Thoracic aorta (tissue), 2 donors: ENCODE measurements at places on chromosomes 6 and 20. TPM values are rescaled to one million over a fixed set of nuclear protein-coding genes. Genes with fewer than 3 reads are reported as not detected.

DNA sequence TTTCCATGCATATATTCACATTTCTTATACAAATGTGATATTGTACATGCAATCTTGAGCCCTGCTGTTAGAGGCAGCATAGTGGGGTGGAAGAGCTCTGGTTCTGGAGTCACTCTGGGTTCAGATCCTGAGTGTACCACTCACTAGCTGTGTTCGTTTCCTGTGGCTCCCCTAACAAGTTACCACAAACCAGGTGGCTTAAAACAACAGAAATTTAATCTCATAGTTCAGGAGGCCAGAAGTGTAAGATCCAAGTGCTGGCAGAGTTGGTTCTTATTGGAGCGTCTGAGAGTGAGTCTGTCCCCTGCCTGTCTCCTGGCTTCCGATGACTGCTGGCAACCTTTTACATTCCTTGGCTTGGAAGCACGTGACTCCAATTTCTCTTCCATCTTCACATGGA is 115.6 kb downstream of the MAP3K7 start:
- no peak for DNase-seq

DNA sequence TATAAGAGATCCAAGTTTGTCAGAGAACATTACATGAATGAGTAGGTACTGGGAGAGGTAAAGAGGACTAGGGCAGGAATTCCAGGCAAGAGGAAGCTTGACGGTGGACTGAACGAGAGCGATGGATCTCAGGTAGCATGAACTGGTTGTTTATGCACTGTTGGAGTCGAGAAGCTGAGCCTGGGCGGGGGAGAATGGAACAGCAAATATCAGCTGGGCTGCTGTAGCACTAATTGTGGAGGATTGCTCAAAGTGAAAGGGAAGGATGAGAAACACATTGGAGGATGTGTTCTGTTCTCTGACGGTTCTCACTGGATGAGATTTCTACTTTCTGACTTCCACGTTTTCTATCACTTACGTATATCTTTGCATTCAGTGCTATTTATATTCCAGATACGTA is 164.2 kb downstream of the PHF3 start:
- DNase-seq: no peak

NCOA7 gene
- total RNA-seq: 29.6 TPM

RAET1E gene
- total RNA-seq: not detected

- DNase-seq: no peak
Observed at GRCh38 chr6:30397697-30398096, 52.7 kb downstream of the RPP21 start.

DNA sequence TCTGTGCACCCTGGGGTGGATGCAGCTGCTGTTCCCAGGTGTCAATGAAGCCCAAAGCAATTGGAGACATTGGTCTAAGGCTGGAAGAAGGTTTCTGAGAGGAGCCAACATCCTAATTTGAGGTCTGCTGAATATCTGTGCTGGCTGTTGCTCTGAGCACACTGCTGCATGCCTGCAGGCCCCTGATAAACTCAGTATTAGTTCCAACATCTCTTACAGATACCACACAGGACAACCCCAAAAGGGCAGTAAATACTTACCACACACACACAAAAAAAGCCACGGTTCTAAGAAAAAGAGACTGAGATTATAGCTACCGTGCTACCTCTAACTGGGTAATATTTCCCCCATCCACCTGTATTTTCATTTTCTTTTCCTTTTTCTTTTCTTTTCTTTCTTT is 164.3 kb upstream of the SOX4 start:
- DNase-seq: no peak

GRCh38 chr6:151349651-151350270 is 41.6 kb downstream of the ZBTB2 start:
- no peak for DNase-seq

DNA sequence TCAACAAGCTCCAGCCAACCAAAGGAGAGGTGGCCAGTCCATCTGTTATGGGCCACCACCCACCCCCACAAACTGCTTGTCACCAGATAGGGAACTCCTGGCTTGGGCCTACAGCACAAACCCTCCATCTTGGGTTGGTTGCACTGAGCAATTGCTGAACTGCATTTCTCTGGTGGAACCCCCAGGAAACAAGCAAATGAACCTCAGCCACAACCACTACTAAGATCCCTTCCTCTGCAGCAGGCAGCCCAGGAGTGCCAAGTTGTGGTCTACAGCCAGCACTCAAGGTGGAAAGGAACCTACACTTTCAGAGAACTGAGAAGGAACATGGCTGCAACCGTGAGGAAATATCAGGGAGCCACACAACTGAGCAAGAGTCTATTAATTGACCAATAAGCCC is 171.6 kb downstream of the TMEM200A start:
- no peak for DNase-seq

DNA sequence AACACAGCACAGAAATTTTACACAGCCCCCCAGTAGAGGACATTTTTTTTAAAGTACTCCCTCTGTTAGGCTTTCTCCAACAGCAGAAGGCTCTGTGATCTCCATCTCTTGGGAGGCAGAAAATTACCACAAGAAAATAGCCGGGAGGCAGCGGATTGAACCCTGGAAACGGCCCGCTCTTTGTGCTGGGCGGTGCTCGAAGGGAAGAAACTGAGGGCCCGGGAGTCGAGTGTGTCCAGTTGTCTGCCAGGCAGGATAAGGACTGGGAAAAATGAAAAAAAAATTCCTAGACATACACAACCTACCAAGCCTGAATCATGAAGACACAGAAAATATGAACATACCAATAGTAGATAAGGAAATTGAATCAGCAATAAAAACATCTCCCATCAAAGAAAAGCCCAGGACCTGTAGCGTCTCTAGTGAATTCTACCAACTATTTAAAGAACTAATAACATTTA is 31.5 kb downstream of the POM121L2 start:
- DNase-seq: no peak

GRCh38 chr6:52013035-52013434 is 74.4 kb downstream of the PKHD1 start:
- DNase-seq: no peak

BRPF3 gene
- total RNA-seq: 23.2 TPM

SLC22A23 gene
- total RNA-seq: 9.7 TPM

HLA-DMB gene
- total RNA-seq: 13.5 TPM

- DNase-seq: no peak
Observed at GRCh38 chr6:82875573-82876185, 190.0 kb downstream of the UBE3D start.

DNA sequence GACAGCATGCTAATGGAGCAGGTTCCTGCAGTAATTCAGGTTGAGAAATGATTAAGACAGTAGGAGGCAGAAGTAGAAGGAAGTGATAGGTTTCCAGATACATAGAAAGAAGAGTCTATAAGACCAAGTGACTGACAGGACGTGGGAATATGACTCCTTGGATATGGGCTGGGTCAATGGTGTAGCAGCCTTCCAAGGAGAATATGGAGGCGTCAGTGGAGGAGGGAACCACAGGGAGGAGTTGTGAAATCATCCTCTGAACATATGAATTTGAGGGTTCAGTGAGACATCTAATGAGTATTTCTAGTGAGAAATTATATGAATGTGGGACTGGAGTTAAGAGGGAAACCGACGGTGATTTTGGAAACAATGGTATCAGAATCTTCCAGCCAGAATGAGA is 43.3 kb downstream of the NUDT3 start:
- DNase-seq: no peak

- DNase-seq: no peak
Observed at GRCh38 chr20:59042151-59042795, at the start of gene PRELID3B. TSS of gene PRELID3B (minus strand) at chr20:59042786. CDS start at chr20:59042730, 56 bp downstream.

- DNase-seq: no peak
Observed at GRCh38 chr6:165663736-165664558, 906 bp upstream of the PDE10A start.

DNA sequence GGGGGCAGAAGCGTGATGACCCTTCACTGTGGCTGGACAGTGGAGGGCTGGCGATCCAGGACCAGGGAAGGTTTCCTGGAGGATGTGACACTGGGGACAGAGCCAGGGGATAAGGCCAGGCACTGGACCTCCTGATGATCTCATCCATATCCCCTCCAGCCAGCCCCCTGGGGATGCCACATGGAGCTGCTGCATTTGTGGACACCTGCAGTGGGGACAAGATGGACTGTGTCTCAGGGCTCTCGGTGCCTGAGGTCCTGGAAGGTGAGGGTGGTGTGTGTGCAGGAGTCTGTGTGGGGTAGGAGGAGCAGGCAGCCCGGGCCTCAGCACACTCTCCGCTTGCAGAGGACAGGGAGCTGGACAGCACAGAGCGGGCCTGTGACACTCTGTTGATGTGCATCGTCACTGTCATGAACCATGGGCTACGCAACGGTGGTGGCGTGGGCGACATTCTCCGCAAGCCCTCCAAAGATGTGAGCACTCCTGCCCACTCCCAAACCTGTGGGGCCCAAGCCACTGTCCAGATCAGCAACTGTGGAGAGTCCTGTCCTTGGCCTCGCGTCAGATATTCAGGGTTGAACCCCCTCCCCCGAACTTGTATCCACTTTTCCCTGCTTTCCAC is 19.9 kb downstream of the UQCC2 start:
- no peak for DNase-seq

DNA sequence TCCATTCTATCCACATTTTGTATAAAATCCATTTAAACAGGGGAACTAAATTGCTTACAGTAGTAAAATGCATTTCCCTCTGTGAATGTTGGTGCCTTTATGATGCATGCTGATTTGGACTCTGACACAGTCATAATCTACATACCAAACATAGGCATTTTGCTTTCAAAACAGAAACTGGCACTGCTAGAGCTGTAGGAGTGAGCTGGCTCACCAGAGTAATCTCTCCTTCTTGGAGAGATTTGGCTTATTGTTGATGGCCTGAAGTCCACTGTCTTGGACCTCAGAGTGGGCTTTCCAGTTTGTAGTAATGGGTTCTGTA is 363.2 kb upstream of the FLRT3 start:
- no peak for DNase-seq

- DNase-seq: no peak
Observed at GRCh38 chr6:127587875-127588274, 10.9 kb downstream of the C6orf58 start.

- no peak for DNase-seq
Observed at GRCh38 chr20:32661820-32662528, 11.8 kb downstream of the C20orf203 start.

- DNase-seq: no peak
Observed at GRCh38 chr20:59082981-59083380, 40.4 kb upstream of the PRELID3B start.

RSPO4 gene
- total RNA-seq: not detected

DNA sequence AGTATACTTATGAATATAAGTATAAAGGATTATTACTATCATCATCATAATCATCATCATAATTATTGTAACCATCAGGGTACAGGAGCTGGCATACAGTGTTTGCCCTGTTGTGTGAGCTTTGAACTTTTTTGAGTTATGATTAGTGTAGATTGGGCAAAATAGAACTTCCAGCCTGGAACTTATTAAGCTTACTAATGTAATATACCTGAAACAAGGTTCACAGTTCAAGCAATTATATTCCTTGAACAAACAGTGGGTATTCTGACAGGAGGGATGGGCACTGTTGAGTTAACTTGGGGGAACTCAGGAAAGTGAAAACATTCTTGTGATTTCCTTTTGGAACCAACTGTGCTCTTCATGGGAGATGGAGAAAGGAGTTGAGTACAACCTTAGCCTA is 680.0 kb downstream of the DOK5 start:
- no peak for DNase-seq

PGC gene
- total RNA-seq: 53.1 TPM

- DNase-seq: no peak
Observed at GRCh38 chr6:11236076-11236750, 3.7 kb upstream of the NEDD9 start.

- DNase-seq: no peak
Observed at GRCh38 chr6:137975188-137975940, 108.3 kb downstream of the TNFAIP3 start.

HRH3 gene
- not detected for total RNA-seq

- DNase-seq: no peak
Observed at GRCh38 chr6:123925350-123925749, 121.7 kb downstream of the NKAIN2 start.

- DNase-seq: no peak
Observed at GRCh38 chr6:168920289-168920688, 333.4 kb downstream of the THBS2 start.
